COR-L47 (cell line): ENCODE measurements at places on chromosomes 5 and 9.

GRCh38 chr5:13569090-13569715 is 375.3 kb downstream of the DNAH5 start:
- no peak for DNase-seq

DNA sequence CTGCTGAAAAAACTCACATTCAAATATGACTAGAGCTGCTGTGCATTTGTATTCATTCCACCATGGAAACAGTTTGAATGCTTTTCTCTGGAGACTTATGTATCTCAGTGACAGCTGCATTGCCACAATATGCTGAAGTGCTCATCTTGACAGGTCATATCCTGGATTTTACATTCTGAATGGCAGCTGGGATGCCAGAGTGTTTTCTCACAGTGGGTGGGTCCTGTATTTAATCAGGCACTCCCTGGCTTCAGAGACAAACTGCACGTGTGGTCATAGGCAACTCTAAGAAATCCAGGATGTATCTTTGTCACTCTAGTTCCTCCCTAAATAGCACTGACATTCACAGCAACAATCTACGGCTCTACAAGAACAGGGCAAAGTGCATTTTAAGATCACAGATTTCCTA is 75.6 kb downstream of the ST8SIA4 start:
- peak; percentile 81 for DNase-seq

- DNase-seq, result no peak
These were observed 167.6 kb downstream of the PDZD2 start for GRCh38 chr5:31806561-31806960.

DNA sequence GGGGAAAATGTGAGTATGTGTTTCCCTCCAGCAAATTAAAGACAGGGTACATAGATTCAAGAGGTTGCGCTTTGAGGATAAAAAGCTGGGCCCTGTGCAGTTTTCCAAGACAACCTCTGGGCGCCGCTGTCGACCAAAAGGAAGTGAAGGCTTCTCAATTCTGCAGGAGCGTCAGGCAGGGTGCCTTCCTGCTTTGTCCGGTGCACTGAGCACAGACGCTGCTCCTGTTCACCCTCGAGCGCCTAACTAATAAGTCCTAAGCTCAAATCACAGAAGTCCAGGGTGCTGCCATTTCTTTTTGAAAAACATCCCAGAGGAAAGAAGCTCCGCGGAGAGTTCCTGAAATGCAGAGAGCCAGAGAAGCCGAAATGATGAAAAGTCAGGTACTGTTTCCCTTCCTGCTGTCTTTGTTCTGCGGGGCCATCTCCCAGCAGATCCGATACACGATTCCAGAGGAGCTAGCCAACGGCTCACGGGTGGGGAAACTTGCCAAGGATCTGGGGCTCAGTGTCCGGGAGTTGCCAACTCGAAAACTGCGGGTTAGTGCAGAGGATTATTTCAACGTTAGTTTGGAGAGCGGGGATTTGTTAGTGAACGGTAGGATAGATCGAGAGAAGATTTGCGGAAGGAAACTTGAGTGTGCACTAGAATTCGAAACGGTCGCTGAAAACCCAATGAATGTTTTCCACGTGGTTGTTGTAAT is at the start of gene PCDHGB1:
Gene PCDHGB1, plus strand, starts transcription at position 183 of the 703 bp plus-strand sequence. Its CDS starts 162 bp downstream, at position 345.
- DNase-seq, result peak; percentile 50

DNA sequence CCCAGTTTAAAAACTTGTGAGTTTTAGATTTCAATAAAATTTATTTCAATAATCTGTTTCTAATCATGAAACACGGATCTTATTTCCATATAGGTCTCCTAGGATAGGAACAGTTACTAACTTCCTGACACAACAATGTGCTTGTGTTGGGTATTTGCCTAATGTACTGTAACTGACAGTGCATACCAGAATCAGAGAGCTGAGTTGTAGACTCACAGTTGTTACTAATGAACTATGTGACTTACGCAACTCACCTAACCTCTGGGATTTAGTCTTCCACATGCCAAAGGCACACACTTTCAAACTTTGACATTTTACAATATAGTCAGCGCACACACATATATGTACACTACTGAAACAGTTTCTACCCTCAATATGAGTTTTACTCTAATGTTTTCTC is 77.7 kb downstream of the HOMER1 start:
- no peak for DNase-seq

GRCh38 chr5:20469792-20470191 is 481.8 kb upstream of the CDH18 start:
- no peak for DNase-seq
